GM12891 (cell line): ENCODE measurements at places on chromosomes 16 and 17.

DNA sequence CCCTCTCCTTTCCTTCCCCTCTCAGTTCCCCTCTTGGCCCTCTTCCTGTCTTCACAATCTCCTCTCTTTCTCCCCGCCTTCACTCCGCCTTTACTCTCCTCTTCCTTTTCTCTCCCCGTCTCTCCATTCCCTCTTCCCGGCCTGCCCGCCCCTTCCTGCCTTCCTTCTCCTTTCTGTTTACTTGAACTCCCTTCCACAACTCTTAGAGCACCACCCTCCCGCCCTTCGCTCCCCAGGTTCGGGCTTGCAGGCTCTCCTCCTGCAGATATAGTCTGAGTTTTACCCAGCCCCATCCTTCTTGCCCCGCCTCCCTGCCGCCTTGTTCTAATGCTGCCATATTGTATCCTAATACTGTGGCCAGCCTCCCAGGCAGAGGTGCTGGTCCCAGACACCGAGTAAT, 201.5 kb upstream of the N4BP1 start:
- DNase-seq: no peak

DNA sequence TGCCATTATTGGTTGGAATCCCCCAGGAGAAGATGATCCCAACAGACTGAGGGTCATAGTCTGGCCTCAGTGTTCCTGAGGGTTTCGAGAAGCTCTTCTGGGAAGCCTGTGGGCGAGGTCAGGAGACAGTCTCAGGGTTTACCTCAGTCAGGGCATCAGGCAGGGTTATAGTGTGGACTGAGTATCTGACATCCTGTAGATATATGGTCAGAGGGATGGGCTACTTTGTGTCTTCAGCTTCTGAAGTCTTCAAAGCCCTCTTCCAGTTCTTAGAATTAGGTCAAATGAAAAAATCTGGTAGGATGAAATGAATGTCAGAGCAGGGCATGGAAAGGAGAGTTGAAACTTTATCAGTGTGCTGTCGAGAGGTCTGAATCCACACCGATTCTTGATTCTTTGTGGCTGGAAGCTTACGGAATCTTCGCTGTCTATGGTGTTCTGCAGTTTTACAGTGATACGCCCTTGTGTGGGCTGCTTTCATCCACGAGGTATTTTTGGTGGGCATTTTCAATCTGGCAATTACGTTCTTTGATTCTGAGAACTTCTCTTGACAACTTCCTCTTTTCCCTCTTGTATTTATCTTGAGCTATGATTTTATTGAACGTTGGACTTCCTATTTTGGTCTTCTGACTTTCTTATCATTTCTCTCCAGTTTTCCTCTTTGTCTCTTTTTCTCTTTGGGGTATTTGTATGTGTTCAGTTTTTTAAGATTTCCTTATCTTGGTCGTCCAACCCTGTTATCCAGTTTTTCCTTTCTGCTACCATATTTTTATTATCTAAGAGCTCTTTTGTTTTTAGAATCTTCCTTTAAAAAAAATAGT, 30.4 kb downstream of the BPTF start:
- DNase-seq: no peak

DNA sequence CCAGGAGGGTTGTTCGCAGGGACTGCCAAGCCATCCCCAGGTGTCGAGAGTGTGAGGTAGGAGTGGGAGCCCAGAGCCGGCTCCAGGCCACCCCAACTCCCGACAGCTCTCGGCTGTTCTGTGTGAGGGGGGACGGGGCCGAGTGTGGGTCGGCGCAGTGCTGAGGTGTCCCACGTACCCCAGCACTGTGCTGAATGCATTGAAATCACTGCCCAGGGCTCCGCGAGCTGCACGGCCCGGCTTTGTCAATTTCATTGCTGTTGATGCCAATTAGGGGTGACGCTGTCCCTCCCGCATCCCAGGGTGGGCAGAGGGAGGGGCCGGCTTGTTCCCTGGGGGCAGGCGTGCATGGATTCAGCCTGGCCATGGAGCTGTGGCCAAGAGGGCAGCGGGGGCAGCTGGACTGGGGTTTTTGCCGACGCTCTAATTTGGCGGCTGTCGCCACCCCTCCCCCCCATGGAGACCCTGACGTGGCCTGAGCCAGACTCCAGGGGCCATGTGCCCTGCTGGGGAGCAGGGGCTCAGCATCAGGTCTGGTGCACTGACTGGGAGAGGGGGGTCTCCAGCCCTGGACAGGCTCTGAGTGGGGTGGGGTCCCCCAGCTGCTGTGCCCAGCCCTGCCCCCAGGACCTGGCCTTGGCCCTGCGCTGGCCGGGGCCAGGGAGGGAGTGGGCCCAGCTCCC, 14.3 kb downstream of the CENPX start:
- DNase-seq: no peak

GRCh38 chr16:2095315-2095853, 40.3 kb downstream of the PKD1 start:
- no peak for DNase-seq

- no peak for DNase-seq
Observed at GRCh38 chr17:72400863-72401262, 280.0 kb downstream of the SOX9 start.

DNA sequence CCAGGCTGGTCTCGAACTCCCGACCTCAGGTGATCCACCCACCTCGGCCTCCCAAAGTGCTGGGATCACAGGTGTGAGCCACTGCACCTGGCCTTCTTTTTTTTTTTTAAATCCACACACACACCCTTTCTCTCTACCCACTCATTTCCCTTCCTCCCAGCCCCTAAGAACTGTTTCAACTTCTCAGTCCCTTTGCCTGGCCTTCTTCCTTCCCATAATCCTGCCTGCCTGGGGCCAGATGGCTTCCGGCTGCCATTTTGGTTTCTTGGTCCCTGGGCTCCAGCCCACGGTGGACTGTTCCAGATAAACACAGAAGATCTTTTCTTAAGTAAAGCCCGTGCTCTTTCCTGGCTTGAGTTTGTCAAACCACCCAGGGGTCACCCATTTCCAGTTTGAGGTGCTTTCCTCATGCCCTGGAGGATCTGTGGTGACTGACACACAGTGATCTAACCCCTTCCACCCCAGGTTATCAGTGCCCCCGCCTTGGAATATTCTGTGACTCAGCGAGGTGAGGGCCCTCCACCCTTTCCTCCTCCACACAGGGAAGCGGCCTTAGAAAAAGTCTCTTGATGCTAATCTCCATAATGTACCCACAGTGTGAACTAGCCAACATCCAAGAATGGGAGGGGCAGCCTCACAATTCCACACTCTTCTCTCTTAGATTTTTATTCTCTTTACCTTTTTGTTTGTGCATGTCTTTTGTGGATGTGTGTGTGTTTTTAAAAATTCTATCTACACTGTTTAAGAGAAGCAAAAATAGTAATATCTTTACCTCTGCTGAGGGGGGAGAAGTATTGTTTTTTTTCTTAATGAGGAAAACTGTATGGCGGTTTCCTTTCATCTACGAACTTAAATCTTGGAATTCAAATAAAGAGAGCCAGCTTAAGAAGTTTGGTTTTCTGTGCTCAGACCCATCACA, 60.0 kb downstream of the CRISPLD2 start:
- no peak for DNase-seq

- DNase-seq: no peak
Observed at GRCh38 chr16:16190546-16190945, 32.7 kb downstream of the ABCC6 start.

DNA sequence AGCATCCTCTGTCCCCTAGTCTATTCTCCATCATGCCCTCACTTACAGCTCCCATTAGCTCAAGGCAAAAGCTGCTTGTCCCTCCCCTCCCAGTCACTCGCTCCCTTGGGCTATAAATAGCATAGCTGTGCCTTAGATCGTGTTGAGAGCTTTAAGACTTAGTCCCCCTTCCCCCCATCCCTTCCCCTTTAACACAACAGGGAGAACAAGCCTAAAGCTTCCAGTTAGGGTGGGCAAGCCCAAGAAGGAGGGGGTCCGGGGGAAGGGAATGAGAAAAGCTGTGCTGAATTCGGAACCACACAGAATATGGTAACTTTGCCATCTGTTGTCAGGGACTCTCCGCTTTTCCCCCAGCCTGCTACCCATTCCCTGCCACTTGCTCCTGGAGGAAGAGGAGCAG, 4.9 kb upstream of the HIGD1B start:
- DNase-seq: no peak

- no peak for DNase-seq
Observed at GRCh38 chr16:87735270-87736007, 30.3 kb downstream of the KLHDC4 start.

- no peak for DNase-seq
Observed at GRCh38 chr16:1532081-1532760, 1.2 kb upstream of the TMEM204 start.
